ENCODE measurements at places on chromosomes 6 and 20. TPM values are rescaled to one million over a fixed set of nuclear protein-coding genes. Genes with fewer than 3 reads are reported as not detected.

The PPP1R16B gene
- total RNA-seq = 0.13 TPM

The ARID1B gene
- total RNA-seq = 61.4 TPM

The SIRPB1 gene
- not detected for total RNA-seq

The EFCAB8 gene
- 0.33 TPM for total RNA-seq
